ENCODE measurements at places on chromosomes 4 and X.

- no peak for DNase-seq
These were observed 203.8 kb downstream of the AASDH start for GRCh38 chr4:56183344-56183959.

DNA sequence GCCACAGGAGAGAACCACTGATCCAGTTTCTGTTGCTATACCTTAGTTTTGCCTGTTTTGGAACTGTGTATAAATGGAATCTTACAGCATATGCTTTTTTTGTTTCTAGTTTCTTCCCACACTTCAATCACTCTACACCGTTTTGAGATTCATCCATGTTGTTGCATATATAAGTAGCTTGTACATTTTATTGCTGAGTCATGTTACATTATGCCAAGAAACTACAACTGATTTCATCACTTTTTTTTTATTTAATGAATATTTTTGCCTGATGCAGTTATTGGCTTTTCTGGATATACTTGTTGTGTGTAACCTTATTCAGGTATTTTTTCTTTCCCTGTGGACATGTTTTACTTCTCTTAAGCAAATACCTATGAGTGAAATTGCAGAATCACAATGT, 1135.9 kb downstream of the RAPGEF2 start:
- DNase-seq = no peak

GRCh38 chr4:146439999-146440398, 81.7 kb downstream of the SLC10A7 start:
- no peak for DNase-seq

DNA sequence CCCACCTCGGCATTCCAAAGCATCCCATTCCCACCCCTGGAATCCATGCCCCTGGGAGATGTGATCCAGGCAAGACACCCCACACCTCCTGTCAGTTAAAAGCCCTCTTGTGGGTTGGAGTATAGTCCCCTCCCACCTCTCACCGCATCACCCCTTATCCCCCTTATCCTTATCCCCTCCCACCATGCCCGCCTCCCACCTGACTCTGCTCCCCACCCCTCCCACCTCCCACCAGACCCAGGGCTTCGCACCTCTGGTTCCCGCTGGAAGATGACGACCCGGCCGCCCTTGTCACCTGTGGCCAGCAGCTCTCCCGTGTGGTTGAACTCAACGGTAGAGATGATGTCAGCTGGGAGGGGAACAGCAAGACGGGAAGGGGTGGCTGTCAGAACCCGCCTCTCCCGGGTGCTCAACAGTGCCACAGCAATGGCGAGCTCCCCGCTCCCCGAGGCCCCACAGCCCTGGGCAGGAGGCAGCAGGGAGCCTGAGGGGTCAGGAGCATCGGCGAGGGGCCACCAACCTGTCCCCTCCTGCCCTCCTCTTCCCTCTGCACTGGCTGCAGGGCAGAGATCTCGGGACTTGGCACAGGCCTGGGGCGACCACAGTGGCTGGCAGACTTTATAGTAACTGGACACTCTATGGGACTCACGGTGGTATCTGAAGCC, 91.5 kb downstream of the PPP2R2C start:
- no peak for DNase-seq

DNA sequence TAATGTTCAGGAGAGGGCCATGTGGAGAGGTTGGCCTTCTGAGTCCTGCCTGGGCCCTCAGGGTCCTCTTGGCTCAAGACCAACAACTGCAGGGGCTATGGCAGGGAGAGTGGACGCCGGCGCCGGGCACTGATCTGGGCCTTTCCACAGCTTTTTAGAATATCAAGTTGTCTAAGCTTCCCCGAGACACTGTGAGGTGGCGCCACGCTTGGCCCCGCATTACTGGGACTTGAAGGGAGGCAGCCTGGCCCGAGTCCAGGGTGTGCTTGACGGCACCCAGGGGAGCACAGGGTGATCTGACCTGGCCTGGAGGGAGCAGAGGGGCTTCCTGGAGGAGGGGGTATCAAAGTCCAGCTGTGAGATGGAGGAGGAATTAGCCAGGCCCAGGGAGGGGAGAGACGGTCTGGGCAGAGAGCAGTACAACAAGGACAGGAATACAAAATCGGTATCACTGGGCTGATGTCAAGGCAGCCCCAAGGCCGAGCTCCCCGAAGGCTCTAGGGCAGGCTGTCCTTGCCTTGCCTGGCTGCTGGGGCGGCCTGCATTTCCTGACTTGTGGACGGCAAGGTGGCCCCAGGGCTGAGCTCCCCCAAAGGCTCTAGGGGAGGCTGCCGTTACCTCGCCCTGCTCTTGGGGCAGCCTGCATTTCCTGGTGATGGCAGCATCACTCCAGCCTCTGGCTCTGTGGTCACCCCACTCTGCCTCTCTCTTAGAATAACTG, 28.1 kb downstream of the ABLIM2 start:
- DNase-seq = no peak

GRCh38 chr4:2722033-2722432, 34.1 kb downstream of the TNIP2 start:
- DNase-seq = no peak

GRCh38 chr4:2044119-2044485, 15.0 kb upstream of the NAT8L start:
- no peak for DNase-seq

DNA sequence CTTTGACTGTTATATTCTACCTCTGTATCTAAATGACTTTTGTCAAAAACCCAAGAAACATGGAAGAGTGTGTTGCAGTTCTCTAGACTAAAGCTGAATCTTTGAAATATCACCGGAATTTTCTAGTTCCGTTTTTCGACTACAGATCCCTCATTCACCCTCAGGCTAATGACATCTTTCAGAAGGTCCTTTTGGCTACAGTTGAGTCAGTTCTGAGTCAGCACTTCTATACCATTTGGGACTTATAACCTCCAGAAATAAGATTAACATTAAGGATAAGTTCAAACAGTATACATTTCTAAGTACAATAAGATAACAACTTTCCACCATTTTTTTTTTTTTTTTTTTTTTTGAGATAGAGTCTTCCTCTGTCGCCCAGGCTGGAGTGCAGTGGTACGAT, 331.0 kb upstream of the CPXCR1 start:
- no peak for DNase-seq
